ENCODE measurements at places on chromosomes 7 and 10. TPM values are rescaled to one million over a fixed set of nuclear protein-coding genes. Genes with fewer than 3 reads are reported as not detected.

DNA sequence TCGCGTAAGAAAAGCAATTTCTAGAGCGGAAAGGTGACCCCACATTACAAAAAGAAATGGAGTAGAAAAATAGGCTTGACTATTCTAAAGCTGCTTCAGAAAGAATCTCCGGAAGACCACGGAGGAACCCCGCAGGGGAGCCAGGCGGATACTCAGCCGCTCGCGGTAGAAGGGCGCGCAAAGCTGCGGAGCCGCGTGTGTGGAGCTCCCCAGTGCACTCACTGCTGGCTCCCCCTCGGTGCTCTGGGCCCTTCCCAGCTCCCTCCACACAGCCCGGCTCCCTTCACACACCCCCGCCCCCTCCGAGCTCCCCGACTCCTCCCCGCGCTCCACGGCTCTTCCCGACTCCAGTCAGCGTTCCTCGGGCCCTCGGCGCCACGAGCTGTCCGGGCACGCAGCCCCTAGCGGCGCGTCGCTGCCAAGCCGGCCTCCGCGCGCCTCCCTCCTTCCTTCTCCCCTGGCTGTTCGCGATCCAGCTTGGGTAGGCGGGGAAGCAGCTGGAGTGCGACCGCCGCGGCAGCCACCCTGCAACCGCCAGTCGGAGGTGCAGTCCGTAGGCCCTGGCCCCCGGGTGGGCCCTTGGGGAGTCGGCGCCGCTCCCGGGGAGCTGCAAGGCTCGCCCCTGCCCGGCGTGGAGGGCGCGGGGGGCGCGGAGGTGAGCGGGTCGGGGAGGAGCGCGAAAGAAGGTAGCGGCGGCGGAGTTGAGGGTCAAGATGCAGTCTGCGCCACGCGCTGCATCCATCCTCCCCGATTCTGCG is at the start of gene STEAP2:
TSS of gene STEAP2 (plus strand) at position 350 of the 758 bp plus-strand sequence. CDS start 13,343 bp downstream, outside the sequence.
- H3K36me3 ChIP-seq, result no peaks in the 10 kb centered on the region
- peaks cover 30% of the 10 kb centered on the region for H3K27me3 ChIP-seq
- no peak within 1 kb of the TSS for H3K27ac ChIP-seq
- H3K4me1 ChIP-seq, result peaks cover 10% of the 10 kb centered on the region

DNA sequence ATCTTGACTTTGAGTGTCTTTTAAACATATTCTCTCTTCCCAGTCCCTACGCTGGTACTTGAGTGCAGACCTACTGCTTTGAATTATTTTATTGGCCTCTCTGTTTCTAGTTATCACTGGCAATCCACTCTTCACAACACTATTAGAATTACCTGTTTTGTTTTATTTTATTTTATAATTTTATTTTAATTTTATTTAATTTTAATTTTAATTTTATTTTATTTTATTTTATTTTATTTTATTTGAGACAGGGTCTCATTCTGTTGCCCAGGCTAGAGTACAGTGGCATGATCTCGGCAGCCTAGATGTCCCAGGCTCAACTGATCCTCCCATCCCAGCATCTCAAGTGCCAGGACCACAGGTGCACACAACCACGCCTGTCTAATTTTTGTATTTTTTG is 6.8 kb downstream of the STK17A start:
- DNase-seq, result no peak
- H3K27ac ChIP-seq, result no peak overlapping the region
- no peak overlapping the region for H3K4me3 ChIP-seq
- peaks cover 84% of the 10 kb centered on the region for H3K4me1 ChIP-seq
- no peaks in the 10 kb centered on the region for H3K36me3 ChIP-seq

DNA sequence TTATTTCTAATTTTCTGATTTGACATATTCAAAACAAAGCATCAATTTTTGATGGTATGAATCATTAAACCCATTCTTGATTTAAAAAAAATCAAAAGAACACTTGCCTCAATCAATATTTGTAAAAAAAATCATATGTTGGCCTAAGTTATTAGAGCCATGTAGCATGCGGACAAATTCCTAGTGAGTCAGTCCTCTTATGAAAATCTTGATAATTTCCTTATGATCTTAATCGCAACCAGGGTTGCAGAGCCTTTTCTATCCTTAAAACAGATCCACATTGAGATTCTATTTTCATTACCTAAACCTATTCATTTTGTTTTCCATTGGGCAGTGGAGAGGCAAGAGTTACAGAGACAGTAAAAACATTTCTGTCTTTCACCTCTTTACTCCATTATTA is 203.2 kb downstream of the ARL4A start:
- H3K36me3 ChIP-seq, result no peaks in the 10 kb centered on the region
- H3K27me3 ChIP-seq, result no peaks in the 10 kb centered on the region
- H3K4me3 ChIP-seq, result no peak overlapping the region
- DNase-seq, result no peak
- no peak overlapping the region for H3K27ac ChIP-seq

DNA sequence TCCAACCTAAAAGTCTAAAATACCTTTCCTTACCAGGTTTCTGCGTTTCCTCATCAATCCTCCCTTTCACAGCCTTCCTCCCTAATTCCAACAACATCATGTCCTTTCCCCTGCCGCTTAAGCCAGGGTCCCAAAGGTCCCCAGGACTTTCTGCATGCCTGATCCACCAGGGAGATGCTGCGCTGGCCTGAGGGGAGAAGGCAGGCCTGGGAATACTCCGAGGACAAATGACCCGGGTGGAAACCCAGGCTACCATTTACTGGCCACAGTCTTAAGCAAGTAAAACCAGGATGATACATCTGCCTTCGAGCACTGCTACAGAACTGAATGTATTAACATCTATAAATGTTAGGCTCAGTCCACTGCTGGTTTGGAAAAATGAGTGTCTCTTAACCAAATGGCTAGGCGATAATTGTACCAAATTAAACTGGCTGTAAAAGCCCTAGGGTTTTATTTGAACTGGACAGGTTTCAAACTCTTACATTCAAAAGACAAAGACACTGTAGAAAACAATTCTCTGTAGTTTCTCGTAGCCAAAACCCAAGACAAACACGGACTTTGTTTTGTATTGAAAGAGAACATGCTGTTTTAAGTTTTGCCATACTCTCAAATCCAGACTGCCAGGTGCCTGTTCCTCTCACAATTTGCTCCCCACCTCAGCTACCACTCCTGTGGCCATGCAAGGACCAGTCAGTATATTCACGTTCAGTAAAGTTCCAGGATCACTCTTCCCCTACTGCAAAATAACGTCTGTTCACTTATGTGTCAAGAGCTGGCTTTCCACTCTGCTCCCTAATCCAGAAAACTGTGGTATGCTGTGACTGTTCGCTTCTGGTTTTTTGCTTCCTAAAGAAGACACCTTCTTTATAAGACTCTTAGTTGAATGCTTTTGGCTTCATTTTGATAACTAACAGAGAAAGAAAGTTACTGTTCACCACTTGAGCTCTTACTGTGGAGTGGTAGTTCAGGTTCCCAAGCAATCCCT is 145.7 kb downstream of the RNF216 start:
- H3K27me3 ChIP-seq, result no peaks in the 10 kb centered on the region
- H3K4me3 ChIP-seq, result no peak overlapping the region
- H3K4me1 ChIP-seq, result peaks cover 79% of the 10 kb centered on the region
- H3K36me3 ChIP-seq, result peaks cover 12% of the 10 kb centered on the region
- peak overlapping the region; percentile 94 for H3K27ac ChIP-seq
- no peak for DNase-seq

DNA sequence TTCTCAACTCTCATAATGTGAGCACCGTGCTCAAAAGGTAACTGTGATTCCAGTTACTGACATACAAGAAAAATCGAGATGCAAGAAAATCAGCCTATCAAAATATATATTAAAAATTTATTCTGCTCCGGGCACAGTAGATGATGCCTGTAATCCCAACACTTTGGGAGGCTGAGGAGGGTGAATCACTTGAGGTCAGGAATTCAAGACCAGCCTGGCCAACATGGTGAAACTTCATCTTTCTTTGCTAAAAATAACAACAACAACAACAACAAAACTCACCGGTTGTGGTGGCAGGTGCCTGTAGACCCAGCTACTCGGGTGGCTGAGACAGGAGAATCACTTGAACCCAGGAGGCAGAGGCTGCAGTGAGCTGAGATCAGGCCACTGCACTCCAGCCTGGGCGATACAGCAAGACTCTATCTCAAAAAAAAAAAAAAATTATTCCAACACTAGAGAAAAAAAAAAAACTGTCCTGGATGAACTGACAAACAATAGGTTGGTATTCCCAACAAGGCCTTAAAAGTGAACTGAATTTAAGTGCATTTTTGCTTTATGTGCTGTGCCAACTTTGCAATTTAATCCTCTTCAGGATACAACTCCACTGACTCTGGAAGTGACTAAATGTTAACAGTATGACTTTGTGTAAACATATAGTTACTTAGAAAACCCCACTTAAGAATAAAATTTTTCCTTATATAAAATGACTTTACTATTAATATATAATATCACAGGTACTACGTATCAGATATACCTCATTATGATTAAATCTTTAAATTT is 51.1 kb downstream of the JMJD1C start:
- peaks cover 53% of the 10 kb centered on the region for H3K4me1 ChIP-seq
- no peaks in the 10 kb centered on the region for H3K27me3 ChIP-seq
- H3K27ac ChIP-seq, result peak overlapping the region; percentile 73
- no peaks in the 10 kb centered on the region for H3K36me3 ChIP-seq
- DNase-seq, result no peak

DNA sequence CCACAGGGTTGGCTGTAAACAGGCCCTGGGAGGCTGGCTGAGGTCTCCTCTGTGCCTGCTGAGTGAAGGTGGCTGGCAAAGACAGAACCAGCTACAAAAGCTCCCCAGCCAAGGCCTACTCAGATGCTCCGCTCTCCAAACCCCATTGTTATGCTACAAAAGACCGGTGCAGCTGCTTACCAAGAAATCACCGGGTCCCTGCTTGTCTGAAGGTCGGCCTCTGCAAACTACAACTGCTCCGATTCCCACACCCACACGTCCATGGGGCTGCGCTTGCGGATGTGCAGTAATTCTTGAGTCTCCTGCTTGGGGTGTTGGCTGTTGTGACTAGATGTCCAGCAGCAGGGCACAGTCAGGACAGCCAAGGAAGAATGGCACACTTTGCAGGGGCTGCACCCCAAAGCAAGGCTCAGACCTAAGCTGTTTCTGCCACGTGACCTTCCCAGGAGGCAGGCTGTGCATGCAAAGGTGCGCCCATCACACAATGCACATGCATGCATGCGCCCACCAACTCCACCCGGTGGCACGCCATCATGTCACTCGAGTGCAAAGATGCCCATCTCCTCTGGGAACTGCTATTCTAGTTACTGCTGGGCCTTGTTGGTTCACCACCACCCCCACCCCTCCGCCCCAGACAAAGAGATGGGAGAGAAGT is 97.8 kb downstream of the OAT start:
- DNase-seq, result no peak
- H3K27ac ChIP-seq, result no peak overlapping the region
- H3K4me3 ChIP-seq, result no peak overlapping the region
- no peaks in the 10 kb centered on the region for H3K36me3 ChIP-seq
- peaks cover 5% of the 10 kb centered on the region for H3K27me3 ChIP-seq

- no peak overlapping the region for H3K27ac ChIP-seq
- H3K4me1 ChIP-seq, result no peaks in the 10 kb centered on the region
- H3K27me3 ChIP-seq, result peaks cover 16% of the 10 kb centered on the region
- H3K36me3 ChIP-seq, result peaks cover 1% of the 10 kb centered on the region
- no peak overlapping the region for H3K4me3 ChIP-seq
- DNase-seq, result no peak
These were observed 129.6 kb downstream of the NPSR1 start for GRCh38 chr7:34787586-34787985.

- peaks cover 27% of the 10 kb centered on the region for H3K4me1 ChIP-seq
- peaks cover 53% of the 10 kb centered on the region for H3K36me3 ChIP-seq
- H3K27me3 ChIP-seq, result no peaks in the 10 kb centered on the region
These were observed 10.2 kb downstream of the GPNMB start for GRCh38 chr7:23256731-23257130.

GRCh38 chr10:104139221-104139620 is 17.2 kb downstream of the SFR1 start:
- H3K36me3 ChIP-seq, result no peaks in the 10 kb centered on the region
- H3K27ac ChIP-seq, result no peak overlapping the region
- H3K4me3 ChIP-seq, result no peak overlapping the region
- peaks cover 20% of the 10 kb centered on the region for H3K27me3 ChIP-seq
- no peak for DNase-seq

GRCh38 chr7:133941496-133941895 is 185.6 kb upstream of the LRGUK start:
- H3K4me3 ChIP-seq, result no peak overlapping the region
- no peak for DNase-seq
- no peaks in the 10 kb centered on the region for H3K27me3 ChIP-seq

DNA sequence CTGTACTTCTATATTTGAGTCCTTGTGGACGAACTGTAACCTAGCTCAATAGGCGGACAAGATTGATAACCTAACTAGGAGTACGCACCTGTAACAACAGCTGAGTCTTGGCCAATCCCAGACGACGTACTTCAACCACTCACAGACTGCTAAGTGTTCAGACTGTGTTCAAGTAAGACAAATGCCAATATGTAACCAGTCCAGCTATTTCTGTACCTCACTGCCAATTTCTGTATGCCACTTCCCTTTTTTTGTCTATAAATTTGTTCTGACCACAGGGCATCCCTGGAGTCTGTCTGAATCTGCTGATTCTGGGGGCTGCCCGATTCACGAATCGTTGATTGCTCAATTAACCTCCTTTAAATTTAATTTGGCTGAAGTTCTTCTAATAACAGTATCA is 32.2 kb downstream of the HACD1 start:
- H3K27ac ChIP-seq, result no peak overlapping the region
- peaks cover under 1% of the 10 kb centered on the region for H3K36me3 ChIP-seq
- DNase-seq, result no peak
- no peak overlapping the region for H3K4me3 ChIP-seq
- H3K27me3 ChIP-seq, result no peaks in the 10 kb centered on the region
- peaks cover 22% of the 10 kb centered on the region for H3K4me1 ChIP-seq

GRCh38 chr10:31101123-31101522 is 69.5 kb upstream of the ZNF438 start:
- peak overlapping the region; percentile 46 for H3K4me3 ChIP-seq
- H3K27me3 ChIP-seq, result no peaks in the 10 kb centered on the region
- DNase-seq, result no peak
- no peaks in the 10 kb centered on the region for H3K36me3 ChIP-seq
- peak overlapping the region; percentile 85 for H3K27ac ChIP-seq
- H3K4me1 ChIP-seq, result peaks cover 54% of the 10 kb centered on the region

Gene BICC1
- total RNA-seq, result 32.4 TPM

Gene SMARCD3
- total RNA-seq, result 105 TPM

Gene MRLN
- not detected for total RNA-seq

Gene CDNF
- 0.69 TPM for total RNA-seq

Gene HOXA2
- 8.3 TPM for total RNA-seq

Gene IL2RA
- total RNA-seq, result not detected

Gene CNPY4
- total RNA-seq, result 31.5 TPM

Gene NXPH1
- total RNA-seq, result not detected

Gene LIPK
- not detected for total RNA-seq

Gene CYP26C1
- 0.15 TPM for total RNA-seq
